Activated CD4-positive, alpha-beta T cell treated with anti-CD3 and anti-CD28 coated beads for 1 hour (primary cell): ENCODE measurements at places on chromosomes 3 and 15.

- DNase-seq, result no peak
These were observed 64.8 kb downstream of the BOC start for GRCh38 chr3:113275929-113276750.

DNA sequence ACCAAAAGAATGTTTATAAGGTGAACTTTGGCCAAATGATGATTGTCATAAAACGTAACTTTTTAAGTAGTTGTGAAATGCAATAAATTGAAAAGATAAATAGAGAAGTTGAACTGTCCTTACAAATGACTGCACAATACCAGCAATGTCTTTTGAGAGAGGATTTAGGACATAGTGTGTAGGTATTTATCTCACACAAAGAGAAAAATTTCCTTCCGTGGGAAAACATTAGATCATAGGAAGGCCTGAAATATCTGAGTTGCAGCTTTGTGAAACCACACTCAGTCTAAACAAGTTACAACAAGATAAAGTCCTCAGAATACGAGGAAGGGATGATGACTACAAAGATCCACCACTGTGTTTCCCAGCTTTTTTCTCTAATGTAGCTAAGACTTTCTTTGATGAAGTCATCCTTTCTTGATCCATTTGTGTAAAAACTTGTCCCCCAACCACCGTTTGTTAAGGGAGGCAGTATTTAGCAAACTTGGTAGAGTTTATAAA is 16.0 kb downstream of the ROBO2 start:
- DNase-seq, result no peak

GRCh38 chr3:22585911-22586310 is 617.2 kb upstream of the UBE2E2 start:
- no peak for DNase-seq

GRCh38 chr3:124837730-124838186 is 49.4 kb downstream of the ITGB5 start:
- no peak for DNase-seq

- no peak for DNase-seq
These were observed 975 bp upstream of the FOXP1 start for GRCh38 chr3:71584394-71585011.

DNA sequence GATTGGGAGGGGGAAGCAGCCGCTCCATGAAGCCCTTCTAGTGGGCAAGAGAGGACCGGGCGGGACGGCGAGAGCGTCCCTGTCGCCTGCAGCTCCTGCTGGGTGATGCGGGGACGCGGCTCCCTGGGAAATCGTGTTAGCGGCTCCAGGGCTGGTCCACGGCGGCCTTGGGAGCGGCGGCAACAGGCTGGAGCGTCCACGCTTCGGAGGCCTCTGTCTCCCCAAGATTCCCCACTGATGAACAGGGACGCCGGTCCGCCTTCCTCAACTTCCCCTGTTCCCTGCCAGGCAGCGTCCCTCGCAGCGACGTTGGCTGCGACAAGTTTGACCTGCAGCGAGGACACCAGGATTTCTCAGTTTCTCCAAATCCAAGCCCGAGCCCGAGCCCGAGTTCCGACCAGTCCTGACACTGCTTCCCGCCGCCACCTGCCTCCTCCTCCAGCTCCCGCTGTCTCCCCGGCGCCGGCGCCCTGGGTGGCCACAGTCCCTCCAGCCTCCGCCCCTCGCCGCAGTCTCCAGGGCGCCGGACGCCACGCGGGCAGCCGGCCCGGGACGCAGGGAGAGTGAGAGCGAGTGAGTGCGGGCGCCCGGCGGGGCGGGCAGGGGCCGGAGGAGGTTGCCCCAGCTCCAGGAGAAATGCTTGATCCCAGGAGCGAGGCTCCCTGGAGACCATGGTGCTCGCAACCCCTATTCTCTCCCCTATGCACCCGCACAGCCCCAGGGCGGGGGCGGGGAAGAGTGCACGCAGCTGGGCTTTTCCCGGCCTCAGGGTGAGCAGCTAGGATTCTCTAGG is 78.1 kb upstream of the RNF7 start:
- DNase-seq, result no peak

- no peak for DNase-seq
These were observed 8.8 kb upstream of the B3GNT5 start for GRCh38 chr3:183244219-183244618.

DNA sequence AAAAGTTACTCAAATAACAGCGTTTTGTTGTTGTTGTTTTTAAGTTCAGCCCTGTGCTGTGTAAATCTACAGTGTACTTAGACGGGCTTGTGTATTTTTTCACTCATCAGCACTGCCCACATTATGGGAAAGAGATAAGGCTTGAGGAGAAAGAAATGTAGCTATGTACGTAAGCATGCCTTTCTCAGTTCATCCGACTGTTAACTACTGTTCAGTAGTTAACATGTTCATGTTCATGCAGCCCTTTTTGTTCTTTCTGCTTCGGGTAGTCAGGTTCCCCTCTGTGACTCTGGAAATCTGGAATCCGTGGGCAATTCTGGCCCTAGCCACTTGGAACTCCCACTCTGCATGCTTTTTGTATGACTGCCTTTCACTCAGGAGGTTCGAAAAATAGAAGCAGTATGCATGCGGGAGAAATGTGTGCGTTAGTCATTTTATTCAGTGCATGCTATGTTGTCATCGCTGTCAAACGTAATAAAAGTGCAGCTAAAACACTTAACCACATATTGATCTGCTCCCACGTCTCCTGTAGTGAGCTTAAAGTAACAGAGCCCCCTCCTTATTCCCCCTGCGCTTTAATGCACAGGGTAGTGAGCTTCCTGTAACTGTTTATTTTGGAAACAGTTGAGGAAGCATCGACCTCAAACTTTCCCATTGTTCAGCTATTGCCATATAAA is 283.1 kb upstream of the NR2F2 start:
- no peak for DNase-seq

- no peak for DNase-seq
These were observed 149.9 kb downstream of the FMN1 start for GRCh38 chr15:33044598-33044997.

GRCh38 chr15:51224428-51224827 is 114.0 kb downstream of the CYP19A1 start:
- DNase-seq, result no peak

DNA sequence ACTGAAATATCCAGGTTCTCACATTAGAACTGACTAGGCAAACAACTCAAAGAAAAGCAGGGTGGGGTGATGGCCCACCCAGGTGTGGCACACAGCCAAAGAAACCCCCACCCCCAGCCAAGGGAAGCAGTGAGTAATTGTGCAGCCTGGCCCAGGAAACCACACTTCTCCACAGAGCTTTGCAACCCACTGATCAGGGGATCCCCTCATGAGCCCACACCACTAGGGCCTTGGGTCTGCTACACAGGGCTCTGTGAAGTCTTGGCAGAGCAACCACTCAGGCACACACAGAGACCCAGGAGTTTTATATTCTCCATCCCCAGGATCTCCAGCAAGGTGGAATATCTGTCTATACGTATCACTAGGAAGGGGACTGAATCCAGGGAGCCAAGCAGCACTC is 22.2 kb upstream of the TRIM42 start:
- no peak for DNase-seq

GRCh38 chr15:63338170-63338569 is 43.5 kb downstream of the CA12 start:
- DNase-seq, result no peak

DNA sequence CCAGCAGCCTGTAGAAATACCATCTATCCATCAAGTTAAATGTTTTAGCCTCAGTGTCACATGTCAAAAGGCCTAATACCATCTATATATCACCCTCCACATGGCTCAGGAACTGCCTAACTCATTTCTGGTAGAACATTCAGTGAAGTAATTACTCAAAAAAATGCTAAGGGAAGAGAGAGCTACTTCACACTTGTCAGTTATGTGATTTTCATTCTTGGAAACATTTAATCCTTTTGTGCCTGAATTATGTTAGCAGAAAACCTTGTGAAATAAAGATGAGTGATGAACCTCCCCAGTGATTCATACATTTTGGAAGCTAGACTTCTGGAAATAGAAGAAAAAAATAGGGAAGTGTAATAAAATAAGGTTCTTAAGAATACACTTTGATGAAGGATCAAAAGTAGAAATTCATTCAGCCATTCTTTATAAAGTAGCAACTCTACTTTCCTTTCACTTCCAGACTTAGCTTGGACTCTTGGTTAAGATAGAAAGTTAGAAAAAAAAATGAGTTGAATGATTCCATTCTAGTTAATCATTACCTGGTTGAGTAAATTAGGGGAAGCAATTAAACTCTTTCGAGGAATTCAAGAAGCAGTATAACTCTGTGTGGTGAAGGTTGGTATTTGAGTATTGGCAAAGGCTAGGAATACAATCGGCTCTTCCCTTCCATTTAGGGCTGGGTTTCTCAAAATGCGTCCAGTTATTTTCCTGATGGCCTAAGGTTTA is 3.6 kb downstream of the OTOL1 start:
- no peak for DNase-seq

DNA sequence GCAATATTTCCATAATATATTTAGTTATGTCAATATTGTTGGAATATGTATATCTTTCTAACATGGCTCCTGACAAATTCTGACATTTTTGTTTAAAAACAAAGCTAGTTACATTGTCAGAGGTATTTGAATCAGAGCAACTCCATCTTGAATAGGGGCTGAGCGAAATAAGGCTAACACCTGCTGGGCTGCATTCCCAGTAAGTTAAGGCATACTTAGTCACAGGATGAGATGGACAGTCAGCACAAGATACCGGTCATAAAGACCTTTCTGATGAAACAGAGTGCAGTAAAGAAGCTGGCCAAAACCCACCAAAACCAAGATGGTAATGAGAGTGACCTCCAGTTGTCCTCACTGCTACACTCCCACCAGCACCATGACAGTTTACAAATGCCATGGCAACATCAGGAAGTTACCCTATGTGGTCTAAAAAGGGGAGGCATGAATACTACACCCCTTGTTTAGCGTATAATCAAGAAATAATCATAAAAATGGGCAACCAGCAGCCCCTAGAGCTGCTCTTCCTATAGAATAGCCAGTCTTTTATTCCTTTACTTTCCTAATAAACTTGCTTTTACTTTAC is 30.4 kb downstream of the RPL22L1 start:
- DNase-seq, result no peak
